ENCODE measurements at places on chromosomes 2 and 18. TPM values are rescaled to one million over a fixed set of nuclear protein-coding genes. Genes with fewer than 3 reads are reported as not detected.

The KRCC1 gene
- total RNA-seq = 15.4 TPM

The SOCS6 gene
- total RNA-seq = 22.4 TPM

The NETO1 gene
- not detected for total RNA-seq

The CYP26B1 gene
- 0.94 TPM for total RNA-seq

DNA sequence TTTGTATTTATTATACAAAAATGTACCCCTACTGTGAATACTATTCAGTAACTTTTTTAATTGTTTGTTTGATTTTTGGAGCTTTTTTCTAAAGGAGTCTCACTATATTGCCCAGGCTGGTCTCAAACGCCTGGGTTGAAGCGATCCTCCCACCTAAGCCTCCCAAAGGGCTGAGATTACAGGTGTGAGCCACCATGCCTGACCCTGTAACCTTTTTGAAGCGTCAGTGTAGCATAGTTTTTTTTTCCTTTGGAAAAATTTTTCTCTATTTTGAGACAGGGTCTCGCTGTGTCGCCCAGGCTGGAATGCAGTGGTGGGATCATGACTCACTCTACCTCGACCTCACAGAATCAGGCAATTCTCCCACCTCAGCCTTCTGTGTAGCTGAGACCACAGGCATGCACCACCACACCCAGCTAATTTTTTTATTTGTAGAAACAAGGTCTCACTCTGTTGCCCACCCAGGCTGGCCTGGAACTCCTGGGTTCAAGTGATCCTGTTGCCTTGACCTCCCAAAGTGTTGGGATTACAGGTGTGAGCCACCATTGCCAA is 2.0 kb downstream of the GMCL1 start:
- DNase-seq = no peak

DNA sequence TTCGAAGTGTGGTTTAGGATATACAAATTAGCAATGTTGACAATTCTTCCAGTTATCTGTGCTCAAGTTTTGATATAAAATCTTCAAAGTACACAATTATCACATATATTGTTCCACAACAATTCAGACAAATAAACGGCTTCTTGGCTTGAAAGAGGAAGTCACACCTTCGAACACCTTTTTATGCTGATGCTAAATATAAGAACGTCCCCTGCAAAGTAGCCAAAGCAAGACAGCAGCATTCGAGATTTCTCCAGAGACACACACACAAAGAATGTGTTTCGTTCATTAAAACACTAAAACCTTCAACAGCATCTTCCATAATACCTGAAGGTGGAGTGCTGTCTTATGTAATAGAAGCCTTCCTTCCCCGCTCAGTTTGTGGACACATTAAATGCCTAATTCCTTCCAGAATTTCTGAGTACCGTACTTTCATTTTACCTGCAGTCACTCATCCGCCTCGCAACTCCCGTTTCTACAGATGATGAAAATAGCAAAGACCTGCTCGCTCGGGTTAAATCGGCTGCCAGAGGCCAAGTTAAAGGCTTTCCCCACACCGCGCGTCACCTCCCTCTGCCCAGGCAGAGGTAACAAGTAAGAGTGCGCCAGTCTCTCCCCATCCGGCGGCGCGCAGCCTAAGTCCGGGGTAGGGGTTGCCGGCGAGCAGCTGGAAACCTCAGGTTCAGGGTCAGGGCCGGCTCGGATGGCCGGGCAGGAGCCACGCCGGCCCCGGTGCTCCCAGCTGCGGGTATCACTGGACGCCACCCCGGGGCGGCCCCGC is 847 bp downstream of the SERPINE2 start:
- peak; percentile 29 for DNase-seq

GRCh38 chr2:204497855-204498254 is 47.4 kb upstream of the PARD3B start:
- DNase-seq = no peak

DNA sequence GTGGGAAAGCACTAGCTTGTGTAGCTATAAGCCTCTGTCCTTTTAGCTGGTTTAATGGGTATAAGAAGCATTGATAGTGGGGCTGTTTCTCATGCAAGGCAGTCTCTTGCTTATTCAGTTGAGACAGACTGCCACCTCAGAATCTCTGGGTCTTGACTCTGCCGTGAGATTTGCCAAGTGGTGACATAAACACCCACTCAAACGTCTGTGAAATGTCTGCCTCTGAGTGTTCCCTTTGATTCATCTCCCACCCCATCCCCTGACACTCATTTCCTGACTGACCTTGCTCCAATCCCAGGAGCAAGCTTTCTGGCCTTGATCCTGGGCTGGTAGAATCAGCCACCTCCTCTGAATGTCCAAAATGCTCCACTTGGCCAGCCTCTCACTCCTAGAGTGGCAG is 141.9 kb upstream of the RBMS1 start:
- DNase-seq = no peak

- no peak for DNase-seq
Observed at GRCh38 chr2:3756306-3756705, 52.9 kb downstream of the DCDC2C start.

DNA sequence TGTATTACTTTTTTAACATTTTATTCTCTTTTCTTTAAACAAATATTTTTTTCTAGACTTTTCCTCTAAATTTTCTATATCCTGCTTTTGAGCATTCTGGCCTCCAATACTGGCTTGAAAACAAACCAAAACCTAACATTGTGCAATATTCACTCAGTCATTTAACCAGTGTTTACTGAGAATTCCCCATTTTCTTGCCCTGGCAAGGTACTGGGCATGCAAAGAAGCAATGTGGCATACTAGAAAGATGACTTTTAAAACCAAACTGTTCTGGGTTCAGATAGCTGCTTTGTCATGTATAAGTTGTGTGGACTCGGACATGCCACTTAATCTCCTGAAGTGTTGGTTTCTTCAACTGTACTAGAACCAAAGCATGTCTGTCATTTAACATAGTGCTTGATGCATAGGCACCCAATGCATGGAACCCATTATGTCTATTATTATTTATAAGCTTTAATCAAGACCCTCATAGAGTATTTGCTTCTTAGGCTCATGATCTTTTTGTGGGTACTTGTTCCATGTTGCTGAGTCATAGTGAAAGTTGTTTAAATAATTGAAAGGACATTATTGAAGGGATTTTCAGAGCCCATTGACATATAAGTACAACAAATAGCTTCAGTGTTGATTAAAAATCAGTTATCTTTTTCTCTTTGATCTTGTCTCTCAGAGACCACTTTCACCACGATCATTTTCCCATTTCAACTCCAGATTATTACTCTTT is 185.4 kb upstream of the OSR1 start:
- DNase-seq = no peak

- no peak for DNase-seq
Observed at GRCh38 chr2:102657770-102658169, 38.4 kb downstream of the SLC9A2 start.

- no peak for DNase-seq
Observed at GRCh38 chr18:52617931-52618330, 277.9 kb downstream of the DCC start.

GRCh38 chr2:8918412-8918811 is 81.0 kb upstream of the KIDINS220 start:
- no peak for DNase-seq

- no peak for DNase-seq
Observed at GRCh38 chr2:238694136-238694755, 153.6 kb upstream of the TWIST2 start.

GRCh38 chr2:9556121-9556743 is 602 bp upstream of the ADAM17 start:
- no peak for DNase-seq
